Activated CD4-positive, alpha-beta T cell treated with anti-CD3 and anti-CD28 coated beads, Interleukin-2, amount 50 U/mL, for 24 hours (primary cell): ENCODE measurements at places on chromosomes 5 and 9.

DNA sequence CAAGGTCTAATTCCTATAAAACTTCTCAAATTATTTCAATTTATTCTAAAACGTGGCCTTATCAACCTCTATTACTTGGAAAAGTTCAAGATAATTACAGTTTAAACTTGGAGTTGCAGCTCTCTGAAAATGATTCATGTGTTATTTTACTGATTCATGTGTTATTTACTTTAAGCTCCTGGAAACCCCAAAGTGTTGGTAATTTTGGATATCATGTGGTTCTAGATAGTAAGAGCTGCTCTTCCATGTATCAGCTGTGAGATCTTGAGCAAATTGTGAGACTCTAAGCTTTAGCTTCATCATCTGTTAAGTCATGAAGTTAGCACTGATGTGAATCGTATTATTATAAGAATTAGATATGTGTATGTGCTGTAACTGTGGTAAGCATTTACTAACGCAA is 749.2 kb downstream of the TLE4 start:
- DNase-seq: no peak

- DNase-seq: no peak
Observed at GRCh38 chr5:32850817-32851496, 139.8 kb downstream of the NPR3 start.

GRCh38 chr5:126780165-126780827 is 3.4 kb downstream of the LMNB1 start:
- peak; percentile 37 for DNase-seq

DNA sequence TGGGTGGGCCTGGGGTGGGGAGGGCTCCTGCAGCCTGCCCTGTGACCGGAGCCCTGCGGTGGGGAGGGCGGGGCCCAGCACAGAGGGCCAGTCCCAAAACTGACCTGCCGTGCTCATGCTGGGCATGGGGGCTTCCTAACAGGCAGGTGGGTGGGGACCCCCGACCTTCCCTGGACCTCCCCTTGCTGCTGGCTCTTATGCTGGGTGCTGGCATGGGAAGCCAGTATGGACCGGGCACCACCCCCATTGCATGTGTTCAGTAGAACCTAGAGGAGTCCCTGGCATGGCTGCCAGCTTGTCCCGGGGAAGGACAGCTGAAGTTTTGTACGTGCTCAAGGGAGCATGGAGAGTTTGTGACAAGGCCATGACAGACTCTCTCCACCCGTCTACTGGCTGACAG is 37.1 kb downstream of the WNK2 start:
- DNase-seq: no peak

DNA sequence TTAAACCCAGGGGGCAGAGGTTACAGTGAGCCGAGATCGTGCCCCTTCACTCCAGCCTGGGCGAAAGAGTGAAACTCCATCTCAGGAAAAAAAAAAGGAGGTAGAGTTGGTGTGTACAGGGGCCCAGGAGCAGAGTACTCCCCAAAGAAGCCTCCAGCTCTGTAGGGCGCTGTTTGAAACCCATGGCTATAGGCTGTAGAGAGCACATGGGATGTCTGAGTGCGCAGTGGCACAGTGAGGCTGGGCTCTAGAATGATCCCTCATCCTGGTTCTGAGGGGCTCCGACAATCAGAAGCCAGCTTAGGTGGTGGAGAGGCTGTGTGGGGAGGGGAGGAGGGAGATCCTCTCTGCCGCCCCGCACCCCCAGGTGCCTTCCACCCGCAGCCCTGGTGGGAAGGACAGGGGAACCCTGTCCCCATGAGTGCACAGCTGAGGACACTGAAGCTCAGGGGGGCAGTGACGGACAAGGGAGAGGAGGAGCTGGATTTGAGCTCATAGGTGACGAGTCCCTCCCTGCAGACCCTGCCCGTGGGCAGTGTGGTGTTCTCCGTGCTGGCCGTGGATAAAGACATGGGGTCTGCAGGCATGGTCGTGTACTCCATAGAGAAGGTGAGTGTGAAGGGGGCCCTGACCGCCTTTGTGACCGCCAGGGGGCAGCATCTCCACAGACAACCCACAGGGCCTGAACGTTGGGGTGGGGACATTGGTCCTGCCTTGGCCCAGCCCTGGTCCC is 24.6 kb downstream of the CDHR2 start:
- DNase-seq: peak; percentile 71

GRCh38 chr5:151961557-151961956 is 36.9 kb upstream of the GLRA1 start:
- no peak for DNase-seq

DNA sequence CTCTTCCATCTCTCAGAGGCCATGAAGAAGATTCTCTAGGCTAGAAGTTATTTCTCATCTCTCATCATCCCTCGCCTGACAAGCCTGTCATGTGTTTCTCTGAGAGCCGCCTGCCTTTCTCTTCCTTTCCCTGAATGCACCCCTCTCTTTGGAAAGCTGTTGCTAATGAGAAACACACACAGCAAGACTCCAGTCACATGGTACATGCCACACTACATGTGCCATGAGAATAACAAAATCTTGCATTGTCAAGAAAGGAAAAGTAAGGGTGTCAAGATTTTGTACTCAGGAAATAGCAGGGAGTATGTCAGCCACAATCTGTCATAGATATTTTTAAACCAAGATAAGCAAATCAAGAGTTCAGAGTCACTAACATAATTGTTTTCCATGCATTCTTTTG is 8.9 kb downstream of the AGXT2 start:
- no peak for DNase-seq

DNA sequence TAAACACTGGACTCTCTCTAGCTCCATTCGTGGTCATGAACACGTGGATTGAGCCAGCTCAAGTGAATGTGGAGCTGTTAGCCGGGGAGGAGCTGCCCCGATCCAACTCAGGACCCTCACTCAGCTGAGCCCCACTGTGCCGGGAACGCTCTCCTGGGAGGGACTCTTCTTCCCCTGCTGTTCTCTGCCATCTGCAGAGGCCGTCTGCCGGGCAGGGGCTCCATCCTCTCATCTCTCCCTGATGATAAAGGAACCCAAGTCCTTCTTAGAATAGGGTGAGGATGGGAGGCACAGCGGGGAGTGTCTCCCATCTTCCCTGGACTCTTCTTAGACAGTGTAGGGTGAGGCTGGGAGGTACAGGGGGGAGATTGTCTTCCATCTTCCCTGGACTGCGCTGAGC is 120.5 kb upstream of the IRX4 start:
- DNase-seq: no peak

- no peak for DNase-seq
Observed at GRCh38 chr9:33128570-33128969, 38.6 kb downstream of the B4GALT1 start.

DNA sequence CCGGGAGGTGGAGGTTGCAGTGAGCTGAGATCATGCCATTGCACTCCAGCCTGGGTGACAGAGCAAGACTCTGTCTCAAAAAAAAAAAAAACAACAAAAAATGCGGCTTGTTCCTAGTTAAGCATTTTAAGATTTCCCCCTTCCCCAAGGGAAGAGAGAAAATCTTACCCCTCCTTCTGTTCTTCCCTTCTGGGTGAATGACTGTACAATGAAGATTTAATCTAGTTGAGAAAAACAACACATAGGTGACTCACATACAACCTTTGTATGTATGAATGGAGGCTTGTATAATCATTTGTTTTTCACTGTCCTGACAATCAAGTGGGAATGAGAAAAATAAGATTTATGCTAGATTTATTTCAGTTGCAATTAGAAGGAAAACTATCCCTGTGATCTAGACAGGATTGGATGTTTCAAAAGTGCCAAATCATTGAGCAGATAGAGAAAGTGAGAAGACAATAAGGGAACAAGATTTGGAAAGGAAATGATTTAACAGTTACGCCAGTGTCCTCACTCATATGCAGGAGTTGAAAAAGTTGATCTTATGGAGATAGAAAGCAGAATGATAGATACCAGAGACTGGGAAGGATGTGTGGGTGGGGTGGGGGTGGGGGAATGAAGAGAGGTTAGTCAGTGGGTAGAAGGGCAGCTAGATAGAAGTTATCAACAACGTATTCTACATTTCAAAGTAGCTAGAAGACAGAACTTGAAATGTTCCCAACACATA is 16.7 kb downstream of the GDA start:
- no peak for DNase-seq

DNA sequence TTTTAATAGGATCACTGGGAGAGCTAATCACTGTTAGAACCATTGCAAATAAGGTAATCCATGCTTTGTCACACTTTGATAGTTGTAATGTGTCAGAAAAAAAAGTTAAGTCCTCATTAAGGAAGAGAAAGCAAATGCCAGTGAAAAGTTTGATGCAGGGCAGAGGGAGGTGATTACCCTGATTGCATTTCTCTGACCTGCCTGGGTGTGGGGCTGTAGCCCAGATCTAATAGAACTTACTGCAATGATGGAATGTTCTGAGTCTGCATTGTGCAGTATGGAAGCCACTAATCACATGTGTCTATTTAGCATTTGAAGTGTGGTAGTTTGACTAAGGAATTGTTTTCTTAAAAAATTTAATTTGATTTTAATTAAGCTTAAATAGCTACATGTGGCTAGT is 202.7 kb downstream of the ATP10B start:
- no peak for DNase-seq

- no peak for DNase-seq
Observed at GRCh38 chr9:110536822-110537221, 42.7 kb downstream of the SVEP1 start.

DNA sequence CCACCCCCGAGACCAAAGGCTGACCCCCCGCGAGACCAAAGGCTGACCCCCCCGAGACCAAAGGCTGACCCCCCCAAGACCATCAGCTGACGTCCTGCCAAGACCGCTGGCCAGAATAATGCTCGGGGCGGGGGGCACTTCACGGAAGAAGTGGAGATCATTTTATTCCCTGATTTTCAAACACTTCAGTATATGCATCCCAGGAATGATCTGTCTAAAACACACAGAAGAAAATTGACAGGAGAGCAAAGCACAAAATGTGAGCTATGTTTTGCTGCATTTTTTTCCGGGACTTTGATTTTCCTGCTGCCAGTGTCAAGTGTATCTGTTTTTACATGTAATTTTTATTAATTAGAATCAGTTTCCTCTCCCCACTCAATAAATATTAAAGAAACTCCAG is 67.1 kb downstream of the ADAMTS2 start:
- no peak for DNase-seq

GRCh38 chr9:7258688-7259396 is 501.1 kb downstream of the KDM4C start:
- no peak for DNase-seq

- no peak for DNase-seq
Observed at GRCh38 chr5:173155912-173156311, 11.6 kb downstream of the BNIP1 start.

DNA sequence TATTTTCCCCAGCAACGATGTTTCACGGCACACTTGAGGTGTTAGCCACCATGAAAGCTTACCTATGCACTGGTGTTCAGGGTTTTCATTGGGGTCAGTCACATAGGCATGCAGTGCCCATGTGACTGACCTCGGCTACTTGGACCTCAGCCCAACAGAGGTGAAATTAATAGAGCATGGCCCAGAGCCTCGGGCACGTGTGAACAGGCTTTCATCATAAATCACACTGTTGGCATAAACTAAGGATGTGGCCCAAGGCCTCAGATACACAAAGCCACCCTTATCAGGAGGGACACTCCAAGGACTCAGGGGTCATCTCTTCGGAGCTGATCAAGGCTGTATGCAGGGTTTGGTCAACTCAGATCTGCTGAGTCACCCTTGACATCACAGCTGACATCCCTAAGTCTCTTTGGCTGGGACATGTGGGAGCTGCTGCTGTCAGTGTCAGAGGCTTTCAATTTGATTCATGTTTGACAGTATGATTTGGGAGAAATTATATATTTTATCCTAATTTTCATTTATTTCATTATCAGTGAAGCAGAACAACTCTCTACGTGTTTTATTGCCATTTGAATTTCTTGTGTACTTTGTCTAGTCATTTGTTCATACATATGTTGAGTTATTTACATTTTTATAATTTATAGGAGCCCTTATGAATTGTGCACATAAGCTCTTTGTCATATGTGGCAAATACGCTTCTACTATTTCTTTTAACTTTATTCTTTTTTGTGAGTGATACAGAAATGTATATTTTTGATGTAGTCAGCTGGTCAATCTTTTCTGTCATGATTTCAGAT is 59.7 kb upstream of the ANKRD33B start:
- no peak for DNase-seq

DNA sequence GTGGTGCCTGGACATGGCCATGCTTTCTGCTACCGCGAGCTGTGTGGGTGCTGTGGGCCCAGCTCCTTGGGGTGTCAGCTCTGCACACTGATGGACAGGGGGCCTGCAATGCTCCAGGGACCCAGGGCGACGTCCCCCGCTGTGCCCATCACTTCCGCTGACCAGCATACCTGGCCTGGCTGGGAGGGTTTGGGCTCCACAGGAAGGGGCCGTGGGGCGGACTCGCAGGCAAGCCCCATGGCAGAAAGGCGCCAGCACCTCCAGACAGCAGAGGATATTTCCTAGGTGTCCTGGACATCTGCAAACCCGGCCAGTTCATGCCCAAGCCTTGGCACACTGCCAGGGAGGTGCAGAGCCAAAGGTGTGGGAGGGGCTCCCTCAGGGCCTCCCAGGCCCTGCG is 295.8 kb upstream of the IRX4 start:
- DNase-seq: no peak

DNA sequence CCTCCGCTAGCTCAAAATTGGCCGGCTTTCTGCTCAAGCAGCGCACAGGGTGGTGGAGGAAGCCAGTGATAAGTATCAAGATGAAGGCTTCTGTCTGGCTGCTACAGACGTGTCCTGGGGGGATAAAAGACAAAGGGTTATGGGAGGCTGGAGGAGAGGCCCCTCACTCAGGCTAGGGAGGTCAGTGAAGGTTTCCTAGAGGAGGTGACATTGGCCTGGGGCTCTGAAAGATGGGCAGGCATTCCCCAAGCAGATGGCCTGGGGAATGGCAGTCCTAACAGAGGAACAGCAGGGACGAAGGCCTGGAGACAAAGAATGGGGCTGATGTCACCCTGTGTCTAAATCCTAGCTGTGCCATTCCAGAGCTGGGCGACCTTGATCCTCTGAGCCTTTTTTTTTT is 32.3 kb downstream of the OLFML2A start:
- DNase-seq: no peak

DNA sequence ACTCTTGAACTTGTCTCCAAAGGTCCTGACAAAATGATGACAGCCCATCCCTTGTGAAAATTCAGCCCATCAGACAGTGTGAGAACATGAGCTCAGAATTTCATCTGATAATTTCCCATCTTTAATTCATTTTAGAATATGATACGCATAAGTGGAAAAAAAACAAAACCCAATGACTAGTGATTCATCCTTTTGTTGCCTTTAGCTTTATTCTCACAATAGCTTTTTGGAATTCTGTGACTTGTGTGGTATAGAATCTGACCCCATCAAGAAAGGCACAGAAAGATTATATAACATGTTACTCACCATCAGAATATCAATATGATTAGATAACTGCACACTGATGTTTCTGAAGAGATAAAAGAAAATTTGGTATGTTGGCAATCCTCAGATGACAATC is 16.1 kb upstream of the TMED7 start:
- DNase-seq: no peak

GRCh38 chr5:79378510-79379186 is 135.3 kb downstream of the HOMER1 start:
- no peak for DNase-seq

- DNase-seq: no peak
Observed at GRCh38 chr5:76715736-76716455, at the start of gene F2R. Gene F2R (plus strand): TSS chr5:76716126. CDS start chr5:76716308, 182 bp downstream.

GRCh38 chr9:103152473-103152872 is 157.3 kb downstream of the CYLC2 start:
- DNase-seq: no peak
